Activated CD8-positive, alpha-beta memory T cell treated with anti-CD3 and anti-CD28 coated beads, Interleukin-2, amount 10 ng/mL, durations not matched to agents 7 days and 5 days (primary cell): ENCODE measurements at places on chromosomes 3 and 15. TPM values are rescaled to one million over a fixed set of nuclear protein-coding genes. Genes with fewer than 3 reads are reported as not detected.

The ETFA gene
- 119 TPM for total RNA-seq

DNA sequence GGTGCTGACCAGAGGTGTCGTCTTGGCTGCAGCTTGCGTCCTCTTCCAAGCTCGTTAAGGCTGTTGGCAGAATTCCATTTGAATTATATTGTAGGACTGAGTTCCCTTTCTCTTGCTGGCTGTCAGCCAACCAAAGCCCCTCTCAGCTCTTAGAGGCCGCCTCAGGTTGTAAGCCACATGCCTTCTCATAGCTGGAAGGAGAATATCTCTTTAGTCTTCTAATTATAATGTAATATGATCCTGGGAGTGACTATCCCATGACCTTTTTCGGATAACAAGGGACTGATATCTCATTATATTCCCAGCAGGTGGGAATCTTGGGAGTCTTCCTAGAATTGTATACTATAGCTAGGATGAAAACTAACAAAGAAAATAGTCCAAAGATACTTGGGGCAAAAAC is 4.8 kb downstream of the SCG5 start:
- H3K27me3 ChIP-seq = no peaks in the 10 kb centered on the region
- peaks cover 35% of the 10 kb centered on the region for H3K36me3 ChIP-seq
- H3K4me1 ChIP-seq = no peaks in the 10 kb centered on the region
- H3K4me3 ChIP-seq = no peak overlapping the region

The GRIP2 gene
- not detected for total RNA-seq

The C2CD4A gene
- total RNA-seq = not detected

DNA sequence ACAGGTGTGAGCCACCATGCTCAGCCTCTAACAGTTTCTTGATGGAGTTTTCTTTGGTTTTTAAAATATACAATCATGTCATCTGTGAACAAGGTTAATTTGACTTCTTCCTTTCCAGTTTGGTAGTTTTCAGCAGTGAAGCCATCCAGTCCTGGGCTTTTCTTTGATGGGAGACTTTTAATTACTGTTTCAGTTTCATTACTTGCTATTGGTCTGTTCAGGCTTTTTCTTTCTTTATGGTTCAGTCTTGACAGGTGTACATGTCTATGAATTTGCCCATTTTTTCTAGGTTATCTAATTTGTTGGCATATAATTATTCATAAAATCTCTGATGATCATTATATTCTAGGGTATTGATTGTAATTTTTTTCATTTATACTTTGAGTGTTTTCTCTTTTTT is 36.8 kb downstream of the PFN2 start:
- H3K4me3 ChIP-seq = no peak overlapping the region
- no peaks in the 10 kb centered on the region for H3K27me3 ChIP-seq
- no peak for DNase-seq
- H3K4me1 ChIP-seq = peaks cover 6% of the 10 kb centered on the region

The CFAP100 gene
- total RNA-seq = not detected

- H3K36me3 ChIP-seq = no peaks in the 10 kb centered on the region
- peak; percentile 33 for DNase-seq
Measured at GRCh38 chr3:10527295-10528001, 22.1 kb upstream of the ATP2B2 start.
